C1 segment of cervical spinal cord (tissue), 14 donors: ENCODE measurements at places on chromosomes 1 and 21.

GRCh38 chr1:152640351-152640750 is 17.4 kb upstream of the LCE3A start:
- no peak for DNase-seq

DNA sequence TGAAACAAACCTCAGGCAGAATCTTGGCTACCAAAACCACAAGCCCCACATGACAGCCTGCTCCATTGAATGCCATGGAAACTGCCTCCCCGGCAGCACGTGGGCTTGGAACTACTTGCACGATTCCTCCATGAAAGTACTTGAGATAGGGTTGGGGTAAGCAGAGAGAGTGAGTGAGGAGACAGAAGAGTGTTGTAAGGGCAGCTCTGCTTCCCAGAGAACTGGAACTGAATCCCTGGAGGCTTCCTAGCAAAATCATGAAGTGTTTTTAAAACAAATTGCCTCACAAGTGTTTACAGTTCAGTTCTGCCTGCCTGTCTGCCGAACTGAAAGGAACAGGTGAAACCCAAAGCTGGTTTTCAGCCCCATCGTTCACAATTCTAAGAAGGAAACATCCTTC is 35.3 kb upstream of the DNASE2B start:
- no peak for DNase-seq

GRCh38 chr1:161019751-161020495 is 1.0 kb downstream of the F11R start:
- no peak for DNase-seq

GRCh38 chr1:182889997-182890396 is 50.9 kb downstream of the DHX9 start:
- no peak for DNase-seq

GRCh38 chr1:241336335-241336734 is 20.7 kb downstream of the RGS7 start:
- DNase-seq: no peak

DNA sequence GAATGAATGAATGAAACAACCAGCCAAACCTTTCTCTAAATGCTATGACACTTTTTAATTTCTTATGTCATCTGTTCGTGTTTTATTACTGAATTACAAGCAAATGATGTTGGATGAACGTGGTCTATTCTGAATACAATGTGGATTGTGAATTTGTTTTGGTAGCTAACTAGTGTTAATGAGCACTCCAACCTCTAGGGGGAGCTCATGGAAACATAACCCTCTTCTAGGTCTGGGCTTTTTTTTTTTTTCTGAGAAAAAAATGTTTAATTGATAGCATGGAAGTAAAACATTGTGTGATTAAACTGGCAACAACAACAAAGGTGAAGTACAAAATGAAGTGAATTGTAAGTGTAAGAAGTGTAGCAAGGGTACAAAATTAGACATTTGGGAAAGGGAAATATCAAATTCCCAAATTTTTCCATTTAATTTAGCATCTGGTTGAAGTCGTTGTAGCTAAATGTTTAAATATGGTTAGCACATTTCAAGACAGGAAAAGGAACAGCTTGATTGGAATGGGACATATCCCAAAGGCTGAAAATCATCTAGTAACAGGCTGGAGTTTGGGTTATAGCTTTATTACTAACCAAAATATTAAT is 42.6 kb upstream of the PTGS2 start:
- DNase-seq: no peak

GRCh38 chr1:241816008-241816407 is 32.0 kb upstream of the EXO1 start:
- DNase-seq: no peak

- DNase-seq: no peak
Observed at GRCh38 chr1:27001570-27002360, 8.3 kb downstream of the TRNP1 start.

DNA sequence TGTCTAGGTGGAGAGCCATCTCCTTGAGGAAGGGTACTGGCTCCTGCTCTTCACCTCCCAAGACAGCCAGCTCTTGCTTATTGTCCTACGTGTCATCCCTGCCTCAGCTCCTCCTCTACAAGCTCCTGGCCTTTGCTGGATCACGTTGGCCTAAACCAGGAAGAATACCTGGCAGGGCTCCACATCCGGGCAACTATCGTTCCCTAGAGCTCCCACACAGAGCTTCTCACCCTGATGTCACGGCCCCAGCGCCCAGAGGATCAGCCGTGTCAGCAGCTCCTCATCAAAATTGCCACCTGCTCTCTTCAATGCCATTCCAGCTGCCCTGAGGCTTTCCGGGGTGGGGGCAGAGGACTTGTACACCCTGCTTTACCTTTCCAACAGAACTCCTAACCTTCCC is 1.9 kb upstream of the TPM3 start:
- DNase-seq: no peak

DNA sequence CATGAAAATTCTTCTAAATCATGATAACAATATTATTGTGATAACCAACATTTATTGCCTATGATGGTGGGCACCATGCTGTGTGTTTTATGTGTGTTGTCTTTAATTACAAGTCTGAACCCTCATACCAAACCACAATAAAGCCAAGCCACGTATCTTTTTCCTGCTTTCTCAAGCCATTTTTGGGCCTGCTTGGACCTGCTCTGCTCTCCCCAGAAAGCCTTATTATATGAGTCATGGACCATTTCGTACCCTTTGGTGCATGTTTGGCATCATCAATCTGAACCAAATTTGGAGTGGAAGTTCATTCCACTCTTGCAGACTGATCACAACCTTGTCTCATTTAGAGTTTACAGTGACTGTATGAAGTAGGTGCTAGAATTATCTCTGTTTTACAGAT is 87.3 kb upstream of the CD53 start:
- DNase-seq: no peak

DNA sequence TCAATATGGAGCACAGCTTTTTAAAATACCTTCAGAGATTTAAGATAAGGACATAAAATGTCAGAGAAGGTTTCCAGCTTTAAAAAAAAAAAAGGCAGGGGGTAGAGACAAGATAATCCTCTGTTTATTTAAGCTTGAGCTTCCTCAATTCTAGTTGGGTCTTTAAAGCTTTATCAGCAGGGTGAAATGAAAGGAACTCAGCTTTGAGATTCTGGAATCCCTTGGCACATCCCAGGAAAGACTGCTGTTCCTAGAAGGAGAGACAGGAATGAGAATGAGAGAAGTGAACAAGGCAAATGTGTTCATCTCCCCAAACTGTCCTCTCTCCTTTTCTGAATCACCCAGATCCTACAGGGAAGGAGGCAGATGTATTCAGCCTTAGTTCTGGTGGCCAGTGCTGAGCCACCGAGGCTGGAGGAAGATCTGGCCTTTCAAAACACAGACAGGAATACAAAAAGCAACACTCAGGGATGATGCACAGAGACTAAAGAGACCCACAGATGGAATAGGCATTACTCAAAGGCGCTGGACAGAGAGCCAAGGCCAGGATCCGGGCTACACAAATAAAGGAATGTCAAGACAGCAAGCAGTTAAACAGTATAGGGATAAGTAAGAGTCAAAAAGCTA is 385.8 kb upstream of the DUSP10 start:
- no peak for DNase-seq

DNA sequence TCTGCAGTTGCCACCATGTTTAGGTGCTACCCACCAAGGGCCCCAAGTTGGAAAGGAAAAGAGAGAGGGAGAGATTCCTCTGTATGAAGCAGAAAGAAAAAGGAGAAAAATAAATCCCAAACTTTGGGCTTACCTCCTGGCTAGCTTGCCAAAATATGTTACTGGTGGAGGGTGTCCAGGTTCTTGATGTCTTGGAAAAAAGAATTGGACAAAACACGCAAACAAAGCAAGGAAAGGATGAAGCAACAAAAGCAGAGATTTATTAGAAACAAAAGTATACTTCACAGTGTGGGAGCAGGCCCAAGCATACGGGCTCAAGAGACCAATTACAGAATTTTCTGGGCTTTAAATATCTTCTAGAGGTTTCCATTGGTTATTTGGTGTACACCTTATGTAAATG is 204.5 kb upstream of the LRRC7 start:
- DNase-seq: no peak

DNA sequence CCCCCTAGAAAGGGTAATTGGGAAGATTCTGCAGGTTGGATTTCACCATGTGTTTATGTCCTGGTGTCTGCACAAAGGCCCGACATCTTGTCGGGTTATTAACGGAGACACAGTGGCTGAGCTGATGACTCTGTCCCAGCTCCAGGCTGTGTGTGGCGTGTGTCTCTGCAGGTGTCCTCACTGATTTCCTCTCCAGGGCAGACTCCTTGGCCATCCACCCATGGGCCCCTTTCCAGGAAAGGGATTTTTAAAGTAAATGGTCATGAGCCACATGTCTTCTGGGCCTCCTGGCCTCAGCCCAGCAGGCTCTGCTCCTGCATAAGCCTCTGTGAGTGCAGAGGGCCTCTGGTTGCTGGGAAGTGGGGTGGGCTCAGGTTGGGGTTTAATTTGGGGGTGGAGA is 418.7 kb upstream of the VAMP3 start:
- DNase-seq: no peak

DNA sequence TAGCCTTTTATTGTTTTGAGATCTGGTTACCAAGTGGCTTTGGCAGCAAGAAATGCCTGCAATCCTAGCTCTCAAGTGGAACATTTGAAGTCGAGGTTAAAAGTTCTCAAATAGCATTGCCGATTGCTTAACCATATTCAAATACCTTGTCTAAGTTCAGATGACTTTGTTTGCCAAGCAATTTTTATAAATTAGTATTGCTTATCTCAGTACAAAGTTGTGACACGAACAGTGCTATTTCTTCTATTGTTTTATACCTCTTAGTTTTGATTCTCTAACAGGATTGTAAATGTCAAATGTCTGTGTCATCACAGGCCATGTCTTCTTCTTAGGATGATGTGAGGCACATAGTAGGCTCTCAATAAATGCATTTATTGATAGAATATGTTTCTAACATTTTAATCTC is 633.3 kb downstream of the PTPRC start:
- no peak for DNase-seq

DNA sequence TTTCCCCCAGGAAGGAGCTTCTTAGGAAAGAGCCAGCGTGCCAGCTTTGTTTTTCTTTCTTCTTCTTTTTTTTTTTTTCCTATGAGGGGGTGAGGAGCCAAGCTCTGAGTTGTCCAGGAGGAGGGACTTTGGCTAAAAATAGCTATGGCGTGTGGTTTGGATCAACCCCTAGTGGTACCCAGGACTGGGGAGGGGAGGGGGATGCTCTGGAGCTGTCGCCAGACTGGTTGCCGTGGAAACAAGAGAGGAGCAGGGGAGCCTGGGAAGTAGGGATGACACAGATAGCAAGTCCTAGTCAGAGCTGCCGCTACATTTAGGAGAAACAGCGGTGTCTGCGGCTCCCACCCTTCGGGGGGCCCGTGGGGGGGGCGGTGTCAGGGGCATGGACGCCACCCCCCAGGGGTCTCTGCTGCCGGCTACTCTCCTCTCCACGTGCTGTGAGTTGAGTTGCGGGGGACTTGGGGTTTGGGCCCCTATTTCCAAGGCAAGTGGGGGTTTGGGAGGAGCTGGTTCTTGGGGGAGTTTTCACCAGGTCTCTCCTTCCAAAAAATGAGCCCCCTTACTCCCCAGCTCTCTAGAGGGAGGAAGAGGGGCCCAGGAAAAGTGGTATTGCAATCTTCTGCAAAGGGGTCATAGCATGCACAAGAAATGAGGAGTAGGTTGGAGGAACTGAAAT is at the start of gene KCNJ9:
TSS of gene KCNJ9 (plus strand) at position 278 of the 676 bp plus-strand sequence. CDS start 2,493 bp downstream, outside the sequence.
- peak; percentile 72 for DNase-seq

GRCh38 chr1:20521960-20522861 is 14.3 kb upstream of the MUL1 start:
- DNase-seq: peak; percentile 50

GRCh38 chr1:54951810-54952226 is 28.6 kb upstream of the TMEM61 start:
- DNase-seq: no peak
